Epithelial cell of proximal tubule (primary cell): ENCODE measurements at places on chromosomes 7 and 10.

DNA sequence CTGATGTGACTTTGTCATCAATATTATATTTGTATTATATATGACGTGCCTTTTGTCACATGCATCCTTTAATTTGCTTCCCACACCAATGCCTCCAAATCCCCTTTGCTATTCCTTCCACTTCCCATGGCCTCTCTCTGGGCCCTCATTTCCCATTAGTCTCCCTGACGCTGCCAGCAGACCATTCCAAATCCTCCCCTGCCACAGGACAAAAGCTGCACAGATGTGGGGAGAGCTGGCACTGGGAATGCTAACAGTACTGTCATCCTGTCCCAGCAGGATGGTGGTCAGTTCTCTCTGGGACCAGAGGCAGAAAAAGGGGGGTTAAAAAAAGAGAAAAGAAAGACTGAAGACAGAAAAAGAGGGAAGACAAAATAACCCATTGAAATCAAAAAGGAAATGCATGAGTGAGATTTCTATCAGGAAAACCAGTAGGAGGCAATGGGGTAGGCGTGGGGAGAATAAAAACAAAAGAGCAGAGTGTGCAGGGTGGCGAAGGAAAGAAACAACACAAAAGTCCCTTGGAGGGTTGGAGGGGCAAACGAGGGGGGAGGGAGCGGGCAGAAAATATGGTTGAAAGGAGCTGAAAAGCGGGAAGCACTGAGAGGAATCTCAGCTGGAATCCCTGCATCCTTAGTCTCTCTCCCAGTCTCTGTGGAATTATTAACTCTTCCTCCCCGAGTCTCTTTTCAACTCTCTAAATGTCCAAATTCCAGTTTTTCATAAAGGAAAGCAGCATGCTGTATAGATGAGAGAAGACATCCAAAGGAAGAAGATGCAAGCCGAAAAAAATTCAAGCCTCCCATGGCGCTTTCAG, 59.2 kb upstream of the PTN start:
- no peak for DNase-seq

DNA sequence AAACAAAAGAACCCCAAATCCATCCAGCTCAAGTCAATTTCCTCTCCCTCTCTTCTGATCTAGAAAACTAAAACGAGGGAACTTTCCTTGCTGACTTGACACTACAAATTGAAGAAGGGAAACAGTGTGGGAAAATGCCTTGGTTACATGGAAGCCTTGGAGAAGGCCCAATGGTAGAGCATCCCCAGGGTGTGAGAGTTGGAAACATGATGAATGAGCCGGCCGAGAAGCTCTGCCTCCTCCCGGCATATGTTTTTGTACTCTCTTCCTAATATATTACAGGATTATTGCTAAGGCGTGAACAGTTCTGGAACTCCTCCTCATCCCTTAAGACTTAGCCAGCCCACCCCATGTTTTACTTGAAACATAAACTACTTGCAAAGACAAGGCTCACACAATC, 618.2 kb upstream of the MGMT start:
- DNase-seq: no peak

- DNase-seq: no peak
Observed at GRCh38 chr10:47224546-47225218, 75.3 kb upstream of the GDF10 start.

- peak; percentile 85 for DNase-seq
Observed at GRCh38 chr10:6721480-6721879, 141.4 kb upstream of the PRKCQ start.

- DNase-seq: no peak
Observed at GRCh38 chr10:63630931-63631680, 109.9 kb downstream of the REEP3 start.

DNA sequence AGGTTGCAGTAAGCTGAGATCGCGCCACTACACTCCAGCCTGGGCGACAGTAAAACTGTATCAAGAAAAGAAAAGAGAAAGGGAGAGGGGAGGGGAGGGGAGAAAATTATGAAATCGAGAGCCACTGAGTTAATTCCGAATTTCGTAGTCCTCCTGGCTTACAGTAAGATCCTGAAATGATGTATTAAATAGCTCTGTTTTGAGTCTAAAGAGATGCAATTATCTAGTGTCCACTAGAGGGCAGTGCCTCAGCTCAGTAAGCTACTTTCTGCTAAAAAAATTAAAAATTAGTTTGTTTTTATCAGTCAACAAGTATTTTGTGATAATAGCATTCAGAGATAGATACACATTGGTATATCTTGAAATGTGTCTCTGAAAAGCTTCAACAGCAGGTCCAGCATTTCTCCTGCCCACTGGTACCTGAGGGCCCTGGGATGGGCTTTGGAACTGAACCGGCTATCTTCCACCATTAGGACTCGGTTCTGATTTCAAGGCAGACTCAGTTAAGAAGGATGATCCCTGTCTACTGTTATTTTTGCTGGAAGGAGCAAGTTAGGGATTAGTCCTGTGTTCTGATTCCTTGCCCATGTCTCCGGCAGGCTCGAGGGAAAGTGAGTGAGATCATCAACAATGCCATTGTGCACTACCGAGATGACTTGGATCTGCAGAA, 19.5 kb downstream of the TSPAN33 start:
- no peak for DNase-seq

DNA sequence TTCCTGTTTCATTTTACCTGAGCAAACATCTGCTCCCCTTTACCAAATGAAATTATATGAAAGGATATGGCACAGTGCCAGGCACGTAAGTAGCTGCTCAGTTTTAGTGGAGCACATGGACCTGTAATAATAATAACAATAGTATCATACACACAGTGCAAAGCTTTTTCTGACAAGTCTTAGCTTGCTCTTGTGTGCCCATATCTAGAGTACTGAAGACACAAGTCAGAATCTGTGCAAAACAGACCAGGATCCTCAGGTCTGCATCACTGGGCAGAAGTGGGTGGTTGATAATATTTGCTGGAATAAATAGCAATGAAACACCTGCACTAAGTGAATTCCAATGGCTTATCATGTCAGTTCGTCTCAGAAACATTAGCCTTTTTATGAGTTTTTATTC, 85.5 kb upstream of the DKK1 start:
- no peak for DNase-seq
